ENCODE measurements at places on chromosomes 6 and 20. TPM values are rescaled to one million over a fixed set of nuclear protein-coding genes. Genes with fewer than 3 reads are reported as not detected.
A peak's percentile ranks its signal among the peaks of the same experiment; 100 is the strongest.

The MYH7B gene
- total RNA-seq: 238 TPM

The PPIL6 gene
- 1.2 TPM for total RNA-seq

The ENPP1 gene
- 3.3 TPM for total RNA-seq

The SAMD3 gene
- 0.22 TPM for total RNA-seq

The LY86 gene
- 1.9 TPM for total RNA-seq

The PACRG gene
- 14.1 TPM for total RNA-seq

DNA sequence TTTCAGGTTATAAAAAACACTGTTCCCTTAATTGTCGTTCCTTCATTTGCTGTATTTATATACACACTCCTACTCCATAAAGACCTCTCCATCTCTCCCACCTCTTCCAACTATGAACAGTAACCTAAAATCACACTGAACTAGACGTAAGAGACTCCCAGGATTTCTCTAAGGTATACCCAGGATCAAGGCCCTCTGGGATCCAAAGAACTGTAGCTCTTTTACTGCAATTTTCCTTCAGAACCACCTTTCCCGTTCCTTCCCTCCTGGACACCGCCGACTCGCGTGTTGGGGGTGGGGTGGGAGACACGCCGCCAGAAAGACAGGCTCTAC lies 680 bp downstream of the LATS1 start:
- no peak for DNase-seq

DNA sequence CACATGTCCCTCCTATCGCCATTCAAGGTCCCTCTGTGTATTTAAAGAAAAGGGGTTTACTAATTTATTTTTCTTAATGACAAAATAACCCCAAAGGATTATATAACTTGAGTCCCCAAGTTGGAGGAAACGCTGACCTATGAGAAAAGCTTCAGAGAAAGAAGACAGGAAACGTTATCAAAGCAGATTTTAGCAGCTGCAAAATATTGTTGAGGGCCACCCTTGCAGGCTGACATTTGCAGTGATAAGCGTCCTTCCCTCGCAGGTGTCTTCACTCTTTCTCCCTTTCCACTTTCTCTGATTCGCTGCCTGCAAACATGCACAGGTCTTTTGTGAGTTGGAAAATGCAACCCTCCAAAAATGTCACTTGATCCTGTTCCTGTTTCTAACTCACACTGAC lies 103.2 kb upstream of the RIPOR2 start:
- DNase-seq: no peak

DNA sequence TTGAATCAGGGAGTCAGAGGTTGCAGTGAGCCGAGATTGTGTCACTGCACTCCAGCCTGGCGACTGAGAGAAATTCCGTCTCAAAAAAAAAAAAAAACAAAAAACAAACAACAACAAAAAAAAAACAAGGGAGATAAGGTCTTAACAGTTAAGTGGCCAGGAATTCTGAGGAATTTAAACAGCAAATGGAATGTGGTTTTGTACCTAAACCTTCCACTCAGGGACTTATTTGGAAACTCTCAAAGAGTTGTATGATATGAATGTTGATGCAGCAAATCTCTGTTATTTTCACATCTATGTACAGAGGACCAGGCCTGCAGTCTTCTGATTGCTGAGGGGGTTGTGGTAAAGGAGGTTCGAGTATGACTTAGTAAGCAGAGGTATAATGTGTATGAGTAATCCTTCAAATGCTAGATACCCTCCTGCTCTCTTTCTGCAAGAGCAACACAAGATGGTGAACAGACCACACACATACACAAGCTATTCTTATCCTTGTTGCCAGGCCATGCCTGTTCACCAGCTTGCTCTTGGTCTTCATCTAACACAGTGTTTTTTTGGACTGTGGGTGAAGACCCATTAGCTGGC lies 174.9 kb upstream of the SCGN start:
- DNase-seq: no peak

- DNase-seq: peak; percentile 77
These were observed 600.5 kb upstream of the GJE1 start for GRCh38 chr6:141532211-141532610.

DNA sequence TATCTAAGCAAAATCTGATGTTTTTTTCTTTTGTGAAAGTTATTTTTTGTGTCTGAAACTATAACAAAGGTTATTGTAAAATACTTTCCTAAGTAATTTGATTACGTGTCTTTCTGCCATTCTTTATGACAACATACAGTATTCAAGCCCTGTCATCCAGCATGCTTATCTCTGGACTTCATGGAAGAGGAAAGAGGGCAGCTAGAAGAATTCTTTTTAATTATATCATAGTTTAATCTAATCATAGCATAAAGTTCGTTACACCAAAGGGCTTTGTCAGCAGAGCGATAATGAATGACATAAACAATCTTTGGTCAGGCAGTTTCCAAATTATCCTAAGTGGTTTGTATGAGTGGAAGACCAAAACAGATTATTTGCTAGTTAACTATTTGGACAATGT lies 3.5 kb downstream of the ENPP3 start:
- no peak for DNase-seq

- peak; percentile 82 for DNase-seq
These were observed 1.4 kb upstream of the CEP43 start for GRCh38 chr6:166997768-166998255.

DNA sequence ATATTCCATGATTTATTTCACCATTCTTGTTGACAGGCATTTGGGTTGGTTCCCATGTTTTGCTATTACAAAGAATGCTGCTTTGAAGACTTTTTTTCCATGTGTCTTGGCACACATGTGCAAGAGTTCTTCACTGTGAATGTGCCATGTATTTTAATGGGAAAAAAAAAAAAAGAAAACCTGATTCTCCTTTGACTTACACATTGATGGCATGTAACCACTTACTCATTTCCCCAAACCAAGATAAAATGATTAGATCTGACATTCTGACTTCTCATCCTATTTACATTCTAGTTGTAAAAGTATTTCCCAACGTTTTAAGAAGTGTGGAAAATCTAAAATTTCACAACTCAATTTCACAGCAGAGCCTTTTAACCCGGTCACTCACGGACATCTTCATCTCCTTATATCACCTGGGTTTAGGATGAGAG lies 4.4 kb downstream of the CAP2 start:
- DNase-seq: no peak

DNA sequence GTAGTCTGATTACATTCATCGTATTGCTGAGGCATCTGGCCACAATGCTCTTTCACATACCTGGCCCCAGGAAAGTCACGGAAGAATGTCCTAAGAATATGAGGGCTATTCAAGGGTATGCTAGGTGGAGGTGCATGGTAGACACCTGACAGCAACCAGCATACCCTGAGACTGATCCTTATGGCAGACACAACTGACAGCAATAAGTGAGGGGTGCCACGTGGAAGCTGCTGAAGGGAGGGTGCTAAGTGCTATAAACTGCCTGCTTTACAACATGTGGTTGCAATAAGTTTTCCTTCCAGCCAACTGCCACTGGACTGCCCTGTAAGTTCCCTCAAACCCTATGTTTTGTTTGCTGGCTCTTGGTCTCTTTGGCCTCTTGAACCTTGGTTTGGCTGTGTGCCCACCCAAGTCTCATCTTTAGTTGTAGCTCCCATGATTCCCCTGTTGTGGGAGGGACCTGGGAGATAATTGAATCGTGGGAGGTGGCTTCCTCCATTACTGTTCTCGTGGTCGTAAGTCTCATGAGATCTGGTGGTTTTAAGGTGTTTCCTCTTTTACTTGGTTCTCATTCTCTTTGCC lies 201.3 kb upstream of the MOCS1 start:
- DNase-seq: no peak

DNA sequence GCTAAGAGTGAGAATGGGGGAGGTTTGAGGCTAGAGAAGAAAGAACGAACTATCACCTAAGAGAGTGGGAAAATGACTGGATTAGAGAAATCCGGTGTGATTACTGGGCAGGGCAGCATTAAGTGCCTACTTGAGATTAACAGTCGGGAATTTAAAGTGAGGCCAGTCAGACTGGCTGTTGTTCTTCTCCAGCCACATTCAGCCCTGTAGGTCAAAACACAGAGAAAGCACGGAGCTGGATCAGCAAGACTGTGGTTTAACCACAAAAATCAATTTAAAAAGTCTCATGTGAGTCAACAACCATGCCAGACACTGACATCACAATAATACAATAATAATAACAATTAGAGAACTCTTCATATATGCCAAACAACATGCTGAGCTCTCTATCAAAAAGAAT lies 301.9 kb upstream of the SGK1 start:
- no peak for DNase-seq

DNA sequence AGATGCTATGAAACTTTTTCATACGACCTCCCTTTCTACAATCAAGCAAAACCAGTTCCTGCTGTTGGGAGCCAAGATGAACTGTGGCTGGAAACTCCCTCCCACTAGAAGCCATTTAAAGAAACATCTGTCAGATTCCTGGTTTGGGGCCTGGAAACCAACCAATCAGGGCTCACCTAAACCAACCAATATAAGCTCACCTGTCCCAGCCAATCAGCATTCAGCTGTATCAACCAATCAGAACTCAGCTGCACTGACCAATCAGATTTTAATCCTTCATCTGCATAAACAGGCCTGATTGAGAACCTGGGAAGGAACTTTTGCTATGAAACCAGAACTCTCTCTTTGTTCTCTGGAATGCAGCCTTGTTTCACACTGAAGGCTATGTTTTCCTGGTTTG lies 42.4 kb downstream of the SNX14 start:
- DNase-seq: no peak

DNA sequence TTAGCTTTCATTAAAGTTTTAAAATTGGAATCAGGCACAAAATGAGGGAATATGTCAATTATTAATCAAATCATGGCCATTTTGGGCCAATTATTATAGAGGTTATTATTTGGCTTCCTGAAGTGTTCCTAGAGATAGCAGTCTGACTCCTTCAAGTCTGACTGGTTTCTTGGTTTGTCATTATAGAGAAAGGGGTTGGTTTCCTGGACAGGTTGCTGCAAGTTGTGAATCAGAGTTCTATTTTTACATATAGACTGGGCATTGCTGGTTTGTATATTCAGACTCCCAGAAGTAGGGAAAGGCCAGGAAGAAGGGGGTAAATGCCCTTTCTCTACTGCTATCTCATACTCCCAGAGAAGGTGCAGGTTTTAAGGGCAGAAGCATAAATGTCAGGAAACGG lies 121.4 kb upstream of the CEP162 start:
- no peak for DNase-seq

- no peak for DNase-seq
These were observed 22.6 kb downstream of the GNAS start for GRCh38 chr20:58875111-58875510.

GRCh38 chr6:99393366-99393697 lies 663 bp downstream of the COQ3 start:
- no peak for DNase-seq

DNA sequence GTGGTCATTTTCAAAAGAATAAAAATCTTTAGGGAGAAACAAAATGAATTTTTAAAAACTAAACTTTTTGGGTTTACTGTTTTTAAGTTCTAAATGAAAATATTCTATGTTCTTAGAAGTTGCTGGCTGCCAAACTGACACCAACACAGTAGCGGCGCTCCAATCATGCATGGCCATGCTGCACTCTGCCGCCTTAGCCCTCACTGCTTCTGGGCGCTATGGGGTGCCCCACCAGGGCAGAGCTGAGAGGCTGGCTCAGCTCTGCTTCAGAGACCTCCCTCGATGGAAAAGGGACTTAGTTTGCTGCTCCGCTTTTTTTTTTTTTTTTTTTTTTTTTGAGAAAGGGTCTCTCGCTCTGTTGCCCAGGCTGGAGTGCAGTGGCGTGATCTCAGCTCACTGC lies 20.9 kb downstream of the EZR start:
- no peak for DNase-seq

- no peak for DNase-seq
These were observed 477.8 kb downstream of the HACE1 start for GRCh38 chr6:104381907-104382306.

- no peak for DNase-seq
These were observed 193.6 kb downstream of the NKAIN2 start for GRCh38 chr6:123997223-123997622.

DNA sequence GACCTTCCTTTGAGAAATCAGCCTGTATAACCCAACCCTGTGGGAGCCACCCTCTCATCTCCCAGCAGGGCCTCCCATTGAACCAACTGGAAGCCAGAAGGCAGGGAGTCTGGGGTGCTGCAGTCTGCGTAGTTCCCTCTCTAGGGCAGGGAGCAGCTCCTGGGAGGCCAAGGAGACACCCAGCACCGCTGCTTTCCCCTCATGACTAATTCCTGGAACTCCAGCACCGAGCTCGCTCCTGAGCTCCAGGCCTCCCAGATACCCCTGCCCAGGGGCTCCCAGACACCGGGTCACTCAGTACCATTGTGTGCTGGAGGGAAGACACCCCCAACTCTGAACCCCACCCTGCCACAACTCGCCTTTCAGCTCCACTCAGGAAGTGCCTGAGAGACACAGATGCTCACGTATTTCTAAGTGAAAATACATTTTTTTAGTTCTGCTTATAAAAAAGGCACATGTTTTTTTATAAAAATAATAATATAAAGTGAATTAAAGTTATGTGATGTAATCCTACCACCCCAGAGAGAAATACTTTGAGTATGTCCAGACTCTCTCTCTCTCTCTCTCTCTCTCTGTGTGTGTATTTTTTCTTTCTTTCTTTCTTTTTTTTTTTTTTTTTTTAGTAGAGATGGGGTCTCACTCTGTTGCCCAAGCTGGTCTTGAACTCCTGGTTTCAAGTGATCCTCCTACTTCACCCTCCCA lies 17.5 kb downstream of the PIM1 start:
- DNase-seq: no peak

- no peak for DNase-seq
These were observed 295.2 kb downstream of the EPHA7 start for GRCh38 chr6:93124006-93124632.

DNA sequence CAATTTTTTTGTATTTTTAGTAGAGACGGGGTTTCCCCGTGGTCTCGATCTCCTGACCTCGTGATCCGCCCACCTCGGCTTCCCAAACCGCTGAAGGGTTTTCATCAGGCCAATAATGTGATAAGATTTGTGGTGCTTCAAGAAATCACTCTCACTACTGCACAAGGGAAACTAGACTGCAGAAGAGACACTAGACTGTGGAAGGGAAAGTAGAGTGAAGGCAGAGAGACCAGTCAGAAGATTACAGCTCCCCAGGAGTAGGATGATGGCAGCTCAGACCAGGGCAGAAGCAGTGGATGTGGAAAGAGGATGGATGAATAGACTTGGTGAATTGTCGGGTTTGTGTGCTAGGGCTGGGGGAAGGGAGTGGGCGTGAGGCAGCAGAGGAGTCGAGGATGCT lies 48.0 kb upstream of the GTSF1L start:
- no peak for DNase-seq

GRCh38 chr6:158764183-158764849 lies 54.9 kb downstream of the EZR start:
- DNase-seq: no peak

Measured in cardiac septum (tissue), 1 donor.